PC-9 (cell line): ENCODE measurements at places on chromosomes 5 and 9. TPM values are rescaled to one million over a fixed set of nuclear protein-coding genes. Genes with fewer than 3 reads are reported as not detected.

DNA sequence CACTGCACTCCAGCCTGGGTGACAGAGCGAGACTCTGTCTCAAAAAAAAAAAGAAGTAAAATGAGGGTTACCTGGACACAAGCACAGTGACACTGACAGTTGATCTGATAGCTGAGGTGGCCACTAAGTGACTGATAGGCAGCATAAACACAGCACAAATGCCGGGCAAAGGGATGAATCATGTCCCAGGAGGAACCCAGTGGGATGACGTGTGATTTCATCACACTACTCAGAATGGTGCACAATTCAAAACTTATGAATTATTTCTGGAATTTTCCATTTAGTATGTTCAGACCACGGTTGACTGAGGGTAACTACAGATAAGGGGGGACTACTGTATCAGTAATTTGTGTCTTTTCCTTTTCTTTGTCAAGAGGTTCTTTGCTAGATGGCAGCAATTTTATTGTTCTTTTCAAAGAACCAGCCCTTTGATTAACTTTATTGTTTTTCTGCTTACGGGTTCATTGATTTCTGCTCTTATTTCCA lies 34.3 kb upstream of the RNF130 start:
- no peak for DNase-seq

- no peak for DNase-seq
These were observed 5.6 kb downstream of the JMY start for GRCh38 chr5:79241535-79241979.

- DNase-seq = no peak
These were observed 21.1 kb downstream of the TNPO1 start for GRCh38 chr5:72837524-72838096.

DNA sequence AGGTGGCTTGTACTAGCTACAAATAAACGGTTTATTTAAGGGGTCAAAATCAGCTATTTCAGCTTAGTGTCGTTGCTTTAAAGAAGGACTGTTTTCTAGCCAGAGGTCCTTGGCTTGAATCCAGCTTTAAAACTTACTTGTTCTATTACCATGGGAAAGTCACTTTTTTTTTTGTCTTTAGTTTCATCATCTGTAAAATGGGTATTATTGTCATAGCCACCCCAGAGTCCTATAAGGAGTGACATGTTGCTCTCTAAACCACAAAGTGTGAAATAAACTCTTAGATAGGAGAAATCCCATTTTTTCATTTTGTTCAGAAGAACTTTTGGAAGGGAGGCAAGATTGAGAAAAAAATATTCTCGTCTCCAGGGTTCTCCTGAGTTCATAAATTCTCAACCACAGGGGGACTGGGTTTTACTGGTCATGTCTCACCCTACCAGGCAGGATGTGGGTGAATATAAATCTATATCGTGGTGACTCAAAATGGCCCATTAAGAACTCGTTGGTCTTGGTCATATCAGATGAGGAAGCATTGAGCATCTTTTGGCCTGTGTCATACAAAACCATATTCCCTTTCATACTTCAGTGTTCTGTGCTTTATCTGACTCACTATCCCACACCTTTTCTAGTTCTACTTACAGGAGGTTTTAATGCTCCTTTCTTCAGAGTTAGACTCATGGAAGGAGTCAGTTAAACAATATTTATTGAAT lies 202.7 kb upstream of the NR3C1 start:
- DNase-seq = no peak

- DNase-seq = no peak
These were observed 699.4 kb downstream of the PTPRD start for GRCh38 chr9:9913276-9913832.

GRCh38 chr5:24712047-24712446 lies 67.3 kb upstream of the CDH10 start:
- no peak for DNase-seq

DNA sequence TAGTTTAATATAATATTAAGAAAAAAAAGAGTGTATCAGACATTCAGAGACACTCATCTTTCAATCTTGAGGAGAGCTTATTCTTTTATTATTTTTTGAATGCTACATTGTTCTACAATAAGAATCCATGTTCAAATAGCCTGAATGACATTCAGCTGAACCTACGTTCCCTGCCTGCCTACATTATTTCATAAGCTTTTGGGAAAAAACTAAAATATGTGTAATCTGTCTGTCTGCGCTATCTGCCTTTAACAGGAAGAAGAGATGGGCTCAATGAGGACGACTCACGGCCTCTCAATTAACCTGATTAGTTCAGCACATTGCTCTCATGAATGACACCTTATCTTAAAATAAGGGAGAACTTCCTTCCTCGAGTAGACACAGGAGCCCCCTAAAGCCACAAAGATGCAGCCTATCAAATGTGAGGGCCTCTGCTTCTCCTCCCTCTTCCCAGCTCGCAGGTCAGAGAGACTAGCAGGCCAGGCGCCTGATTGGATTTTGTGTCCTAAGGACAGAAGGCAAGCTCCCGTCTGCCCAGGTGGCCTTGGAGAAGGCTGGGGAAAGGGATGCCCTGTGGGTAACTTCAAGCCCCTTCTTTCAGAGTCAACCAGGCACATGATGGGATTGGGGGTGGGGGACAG lies 37.8 kb downstream of the EBF1 start:
- DNase-seq = no peak

- no peak for DNase-seq
These were observed 59.0 kb downstream of the KCNIP1 start for GRCh38 chr5:170562875-170563228.

DNA sequence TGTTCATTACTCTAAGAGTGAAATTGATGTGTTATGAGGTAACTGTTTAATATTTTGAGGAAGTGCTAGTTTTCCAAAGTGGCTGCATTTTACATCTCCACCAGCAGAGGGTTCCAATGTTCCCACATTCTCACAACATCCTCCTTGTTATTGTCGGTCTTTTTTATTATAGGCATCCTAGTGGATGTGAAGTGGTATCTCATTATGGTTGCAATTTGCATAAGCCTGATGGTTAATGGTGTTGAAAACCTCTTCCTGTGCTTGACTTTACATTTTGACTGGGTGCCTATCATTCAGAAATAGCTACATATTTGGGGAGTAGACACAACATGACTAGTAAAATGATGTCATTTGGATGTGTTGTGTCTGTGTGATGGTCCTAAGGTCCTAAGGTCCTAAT lies 143.6 kb downstream of the MRPS30 start:
- peak; percentile 35 for DNase-seq

- no peak for DNase-seq
These were observed 4.9 kb downstream of the MED27 start for GRCh38 chr9:132074736-132075135.

DNA sequence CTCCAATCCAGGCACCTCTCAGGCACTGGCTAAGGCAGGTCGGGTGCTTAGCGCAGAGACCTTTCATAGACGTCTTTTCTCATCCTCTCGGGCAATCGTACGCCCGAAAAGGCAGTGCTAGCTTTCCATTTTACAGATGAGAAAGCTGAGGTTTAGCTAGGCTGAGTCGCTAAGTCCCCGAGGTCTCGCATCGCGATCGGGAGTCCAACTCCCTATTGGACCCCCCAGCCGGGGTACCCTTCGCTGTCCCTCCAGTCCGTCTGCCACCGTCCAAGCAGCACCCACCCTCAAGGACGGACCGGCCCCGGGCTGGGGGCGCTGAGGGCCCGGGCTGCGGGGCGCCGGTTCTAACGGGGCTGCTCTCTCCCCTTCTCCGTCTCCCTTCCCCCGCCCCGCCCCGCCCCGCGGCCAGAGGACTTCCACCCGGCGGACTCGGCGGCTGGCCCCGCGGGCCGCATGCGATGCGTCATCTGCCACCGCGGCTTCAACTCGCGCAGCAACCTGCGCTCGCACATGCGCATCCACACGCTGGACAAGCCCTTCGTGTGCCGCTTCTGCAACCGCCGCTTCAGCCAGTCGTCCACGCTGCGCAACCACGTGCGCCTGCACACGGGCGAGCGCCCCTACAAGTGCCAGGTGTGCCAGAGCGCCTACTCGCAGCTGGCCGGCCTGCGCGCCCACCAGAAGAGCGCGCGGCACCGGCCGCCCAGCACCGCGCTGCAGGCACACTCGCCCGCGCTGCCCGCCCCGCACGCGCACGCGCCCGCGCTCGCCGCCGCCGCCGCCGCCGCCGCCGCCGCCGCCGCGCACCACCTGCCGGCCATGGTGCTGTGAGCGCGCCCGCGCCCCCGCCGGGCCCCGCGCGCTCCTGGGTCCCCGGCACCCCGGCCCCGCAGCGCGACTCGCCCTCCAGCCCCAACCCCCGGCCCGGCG lies 12.5 kb upstream of the EXOSC2 start:
- DNase-seq = peak; percentile 91

GRCh38 chr9:7739595-7739994 lies 60.0 kb downstream of the DMAC1 start:
- no peak for DNase-seq

- peak; percentile 3 for DNase-seq
These were observed 535.3 kb downstream of the EFNA5 start for GRCh38 chr5:107135391-107135790.

DNA sequence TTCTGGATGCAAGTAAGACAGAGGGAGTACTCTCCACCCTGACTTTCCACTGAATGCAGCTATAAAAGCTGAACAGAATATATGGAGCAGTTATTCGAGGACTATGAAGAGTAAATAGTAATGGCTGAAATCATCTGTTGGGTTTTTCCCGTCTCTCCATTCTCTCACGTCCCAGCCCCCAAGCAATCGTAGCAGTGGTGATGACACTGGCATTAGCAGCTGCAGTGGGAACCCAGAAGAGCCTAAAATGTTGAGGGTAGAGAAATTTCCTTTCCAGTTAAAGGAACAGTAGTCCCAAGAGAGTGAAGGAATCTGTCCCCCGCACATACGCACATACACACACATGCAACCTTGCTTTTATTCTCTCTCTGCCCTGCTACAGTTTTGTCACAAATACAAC lies 33.2 kb downstream of the MED27 start:
- no peak for DNase-seq

GRCh38 chr5:113387844-113388243 lies 46.9 kb downstream of the TSSK1B start:
- DNase-seq = no peak

- DNase-seq = peak; percentile 84
These were observed 1.3 kb downstream of the ECPAS start for GRCh38 chr9:111482694-111483438.

DNA sequence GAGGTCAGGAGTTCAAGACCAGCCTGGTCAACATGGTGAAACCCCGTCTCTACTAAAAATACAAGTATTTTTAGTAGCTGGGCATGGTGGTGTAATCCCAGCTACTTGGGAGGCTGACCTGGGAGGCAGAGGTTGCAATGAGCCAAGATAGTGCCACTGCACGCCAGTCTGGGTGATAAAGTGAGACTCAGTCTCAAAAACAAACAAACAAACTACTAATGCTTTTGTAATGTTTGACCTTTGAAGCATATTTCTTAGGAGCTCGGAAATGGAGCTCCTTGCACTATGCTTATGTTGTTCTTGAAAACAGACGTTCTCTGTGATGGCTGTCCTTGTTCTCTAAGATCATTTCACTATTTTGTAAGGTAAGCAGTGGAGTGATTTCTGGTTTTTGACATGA lies 6.0 kb downstream of the F2RL2 start:
- no peak for DNase-seq

- peak; percentile 37 for DNase-seq
These were observed 203.3 kb upstream of the CDH9 start for GRCh38 chr5:27241564-27242257.

DNA sequence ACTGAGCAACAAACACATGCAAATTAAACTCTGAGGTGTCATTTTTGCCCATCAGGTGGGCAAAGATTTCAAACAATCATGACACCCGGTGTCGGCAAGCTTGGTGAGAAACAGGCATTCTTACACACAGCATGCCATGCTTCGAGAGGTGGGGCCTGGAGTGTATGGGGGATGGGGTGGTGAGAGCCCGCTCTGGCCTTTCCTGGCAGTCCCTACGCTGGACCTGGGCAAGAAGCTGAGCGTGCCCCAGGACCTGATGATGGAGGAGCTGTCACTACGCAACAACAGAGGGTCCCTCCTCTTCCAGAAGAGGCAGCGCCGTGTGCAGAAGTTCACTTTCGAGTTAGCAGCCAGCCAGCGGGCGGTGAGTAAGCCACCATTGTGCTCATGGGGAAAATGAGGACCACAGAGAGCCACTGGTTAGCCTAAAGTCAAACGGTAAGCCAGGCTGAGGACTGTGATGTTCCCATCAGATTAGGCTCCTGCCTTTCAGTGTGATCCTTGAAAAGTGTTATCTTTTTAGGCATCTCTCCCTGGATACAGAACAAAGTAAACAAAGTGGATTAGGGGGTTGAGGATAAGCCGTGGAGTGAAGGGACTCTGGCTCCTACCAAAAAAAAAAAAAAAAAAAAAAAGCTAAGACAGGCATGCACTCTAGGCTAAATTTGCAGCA lies 9.4 kb downstream of the MYOZ3 start:
- DNase-seq = no peak

DNA sequence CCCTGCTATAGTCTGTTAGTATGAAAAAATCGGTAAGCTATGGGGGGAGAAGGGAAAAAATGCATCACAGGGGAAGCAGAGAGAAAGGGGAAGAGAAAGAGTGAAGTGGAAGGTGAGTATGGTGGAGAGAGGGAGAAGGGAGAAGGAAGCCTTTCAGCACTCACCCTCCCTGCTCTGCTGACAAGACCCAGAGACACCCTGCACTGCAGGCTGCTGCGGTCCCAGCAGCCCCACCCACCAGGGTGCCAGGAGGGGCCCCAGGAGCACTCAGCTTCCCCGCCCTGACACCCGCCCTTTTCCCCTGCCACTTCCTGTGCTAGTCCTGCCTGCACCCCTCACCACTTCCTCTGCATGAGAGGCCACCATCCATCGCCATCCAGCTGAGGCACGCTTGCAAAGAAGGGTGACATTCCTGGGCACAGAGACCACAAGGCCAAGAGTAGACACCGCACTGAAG lies 12.7 kb downstream of the STK10 start:
- no peak for DNase-seq

- no peak for DNase-seq
These were observed 36.8 kb upstream of the RNF38 start for GRCh38 chr9:36436909-36437308.

DNA sequence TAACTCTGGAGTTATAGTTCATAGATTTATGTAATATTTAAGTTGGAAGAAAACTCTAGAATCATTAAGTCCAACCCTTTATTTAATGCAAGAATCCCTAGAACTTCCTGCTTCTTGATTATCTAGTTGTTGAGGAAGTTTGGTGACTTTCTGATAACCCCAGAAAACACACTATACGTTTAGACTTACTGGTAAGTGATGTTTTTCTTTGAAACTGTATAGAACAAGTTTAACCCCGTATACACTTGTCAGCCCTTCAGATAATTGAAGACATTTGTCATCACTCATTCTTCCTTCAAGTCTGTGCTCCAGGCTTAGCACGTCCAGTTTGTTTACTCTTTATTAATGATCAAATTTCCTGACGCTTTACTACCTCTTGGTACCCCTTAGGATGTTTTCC lies 9.0 kb downstream of the NDUFS4 start:
- no peak for DNase-seq

IFNA21 gene
- not detected in 2 replicates for total RNA-seq

SNCAIP gene
- not detected in 2 replicates for total RNA-seq

PRR16 gene
- total RNA-seq = 2.8 and 5.0 TPM in 2 replicates

PHF24 gene
- not detected in 2 replicates for total RNA-seq

SLC36A2 gene
- total RNA-seq = not detected in 2 replicates

ORM2 gene
- total RNA-seq = not detected in 2 replicates

SLC6A19 gene
- not detected in 2 replicates for total RNA-seq

CCNG1 gene
- total RNA-seq = 112 and 170 TPM in 2 replicates

MAMDC4 gene
- 9.2 and 11.6 TPM in 2 replicates for total RNA-seq
